Natural killer cell (primary cell): ENCODE measurements at places on chromosomes 1 and 21. TPM values are rescaled to one million over a fixed set of nuclear protein-coding genes. Genes with fewer than 3 reads are reported as not detected.

DNA sequence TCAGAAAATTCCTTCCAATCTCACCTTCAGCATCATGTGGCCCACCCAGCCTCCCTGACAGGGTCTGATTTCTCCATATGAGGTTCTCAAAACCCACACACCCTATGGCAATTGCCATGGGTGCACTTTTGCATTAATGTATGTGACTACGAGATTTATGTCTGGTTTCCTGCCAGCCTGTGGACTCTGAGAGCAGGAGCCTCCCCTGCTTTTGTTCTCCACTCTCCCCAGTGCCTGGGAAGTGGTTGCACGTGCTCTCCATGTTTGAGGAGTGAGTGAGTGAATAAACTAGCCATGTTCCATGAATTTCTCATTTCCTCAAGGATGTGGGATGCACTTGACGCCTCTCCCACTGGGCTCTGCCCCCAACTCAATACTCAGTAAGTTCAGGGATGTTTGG, 91.2 kb downstream of the ACTL8 start:
- no peak for DNase-seq

SLAMF7 gene
- 191 TPM for total RNA-seq

DNA sequence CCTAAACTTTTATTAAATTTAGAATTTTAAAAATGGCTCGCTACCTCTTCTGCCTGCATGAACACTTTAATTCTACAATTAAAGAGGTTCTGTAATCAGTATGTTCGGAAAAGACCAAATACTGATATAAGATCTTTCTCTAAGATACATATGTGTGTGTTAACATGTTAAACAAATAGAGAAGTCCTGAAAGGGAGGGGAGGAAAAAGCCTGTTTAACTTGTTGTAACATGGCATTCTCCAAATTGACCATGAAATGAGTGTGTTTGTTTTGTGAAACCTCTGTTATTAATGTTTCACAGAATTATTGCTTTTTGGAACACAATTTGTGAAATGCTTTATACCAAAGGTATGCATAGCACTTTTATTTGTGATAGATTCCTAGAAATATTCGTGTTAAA, 77.0 kb downstream of the MARK1 start:
- no peak for DNase-seq

DNA sequence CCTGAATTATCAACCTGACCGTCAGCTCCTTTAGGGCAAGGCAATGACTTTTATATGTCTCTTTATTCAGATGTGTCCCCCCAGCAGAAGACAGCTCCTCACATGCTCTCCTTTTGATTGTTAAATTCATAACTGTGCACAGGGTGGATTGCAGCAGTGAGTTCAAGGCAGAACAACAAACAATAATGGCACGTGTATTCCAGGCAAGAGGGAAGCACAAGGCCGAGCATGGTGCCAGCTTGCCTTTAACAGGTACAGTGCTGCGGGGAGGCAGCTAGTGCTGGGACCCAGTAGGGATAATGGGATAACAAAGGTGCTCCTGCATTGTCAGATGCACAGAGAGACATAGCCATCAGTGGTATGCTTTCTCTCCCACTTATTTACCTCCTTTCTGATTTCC, 248.4 kb downstream of the RHOU start:
- no peak for DNase-seq

- DNase-seq, result no peak
Measured at GRCh38 chr1:236304682-236305081, 22.9 kb upstream of the ERO1B start.

PPM1J gene
- total RNA-seq, result not detected

STYXL2 gene
- not detected for total RNA-seq

- DNase-seq, result no peak
Measured at GRCh38 chr1:30687886-30688285, 35.5 kb downstream of the MATN1 start.

CHRNB2 gene
- total RNA-seq, result not detected

GRCh38 chr21:27035791-27036190, 68.9 kb upstream of the ADAMTS5 start:
- DNase-seq, result no peak

PIGP gene
- 6.5 TPM for total RNA-seq

DNA sequence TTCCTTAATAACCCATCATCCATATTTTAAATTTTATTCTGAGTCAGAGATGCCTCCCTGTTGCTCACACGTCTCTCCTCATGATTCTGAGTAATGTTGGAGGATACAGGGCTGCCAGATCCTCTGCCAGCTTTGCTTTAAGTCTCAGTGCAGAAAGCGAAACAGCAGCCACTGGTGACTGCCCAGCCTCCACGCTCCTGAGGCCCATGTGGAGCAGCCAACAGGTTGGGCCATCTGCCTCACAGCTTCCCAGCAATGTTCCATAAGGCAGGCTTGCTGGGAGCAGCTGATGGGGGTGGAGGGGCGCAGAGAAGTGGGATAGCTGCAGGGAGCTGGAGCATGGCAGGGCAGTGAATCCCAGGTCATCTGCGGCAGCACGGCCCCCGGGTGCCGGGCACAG, 104.2 kb downstream of the IGSF21 start:
- no peak for DNase-seq

GPR52 gene
- 14.1 TPM for total RNA-seq

GRCh38 chr1:195105773-195106172, 1502.5 kb downstream of the KCNT2 start:
- DNase-seq, result no peak

GPR25 gene
- total RNA-seq, result 2.7 TPM

OR2L2 gene
- 0.19 TPM for total RNA-seq

- no peak for DNase-seq
Measured at GRCh38 chr21:16304174-16305095, 574.7 kb downstream of the USP25 start.

GRCh38 chr1:186374303-186375151, 526 bp downstream of the TPR start:
- DNase-seq, result peak; percentile 69

DNA sequence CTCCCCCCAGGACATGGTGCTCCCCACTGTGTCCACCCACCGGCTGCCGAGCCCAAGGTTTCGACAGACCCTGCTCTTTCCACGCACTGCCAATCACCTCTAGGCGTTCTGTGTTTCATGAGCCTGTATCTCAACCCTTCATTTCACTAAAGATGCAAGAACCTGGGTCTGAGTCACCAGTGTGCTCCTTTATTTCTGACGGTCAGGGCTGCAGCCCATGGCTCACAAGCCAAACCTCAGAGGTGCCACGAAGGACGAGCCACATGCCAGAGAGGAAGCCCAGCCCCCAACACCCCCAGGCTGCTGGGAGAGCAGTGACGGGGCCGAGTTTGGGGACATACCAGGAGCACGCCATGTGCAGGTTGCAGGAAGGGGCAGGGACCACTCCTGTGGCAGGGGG, 79.2 kb upstream of the ARHGEF16 start:
- no peak for DNase-seq

LRRC3 gene
- total RNA-seq, result 0.38 TPM

- DNase-seq, result no peak
Measured at GRCh38 chr1:66770694-66771093, 18.4 kb downstream of the DYNLT5 start.

GRCh38 chr21:23601549-23601948, 2005.7 kb downstream of the MRPL39 start:
- DNase-seq, result no peak

GRCh38 chr1:187092104-187092503, 263.4 kb downstream of the PLA2G4A start:
- peak; percentile 59 for DNase-seq

SLC45A1 gene
- total RNA-seq, result 0.68 TPM

BARHL2 gene
- not detected for total RNA-seq
